Right renal pelvis (tissue), 4 donors: ENCODE measurements at places on chromosomes 2 and 18. TPM values are rescaled to one million over a fixed set of nuclear protein-coding genes. Genes with fewer than 3 reads are reported as not detected.

REG3A gene
- not detected for polyA plus RNA-seq

MATN3 gene
- 4.0 TPM for polyA plus RNA-seq

TRPM8 gene
- polyA plus RNA-seq = not detected

DNAJC5G gene
- polyA plus RNA-seq = 0.55 TPM

ARHGAP25 gene
- 5.2 TPM for polyA plus RNA-seq

OSR1 gene
- 6.3 TPM for polyA plus RNA-seq

NYAP2 gene
- polyA plus RNA-seq = not detected

SERPINB7 gene
- polyA plus RNA-seq = 0.55 TPM

TEX44 gene
- not detected for polyA plus RNA-seq

KCNG2 gene
- 0.15 TPM for polyA plus RNA-seq

AQP12B gene
- polyA plus RNA-seq = 0.18 TPM

DYNAP gene
- polyA plus RNA-seq = not detected

ITM2C gene
- 1,129 TPM for polyA plus RNA-seq

SCN3A gene
- 0.25 TPM for polyA plus RNA-seq

RAB6C gene
- polyA plus RNA-seq = 0.72 TPM

PIEZO2 gene
- 16.8 TPM for polyA plus RNA-seq

DNA sequence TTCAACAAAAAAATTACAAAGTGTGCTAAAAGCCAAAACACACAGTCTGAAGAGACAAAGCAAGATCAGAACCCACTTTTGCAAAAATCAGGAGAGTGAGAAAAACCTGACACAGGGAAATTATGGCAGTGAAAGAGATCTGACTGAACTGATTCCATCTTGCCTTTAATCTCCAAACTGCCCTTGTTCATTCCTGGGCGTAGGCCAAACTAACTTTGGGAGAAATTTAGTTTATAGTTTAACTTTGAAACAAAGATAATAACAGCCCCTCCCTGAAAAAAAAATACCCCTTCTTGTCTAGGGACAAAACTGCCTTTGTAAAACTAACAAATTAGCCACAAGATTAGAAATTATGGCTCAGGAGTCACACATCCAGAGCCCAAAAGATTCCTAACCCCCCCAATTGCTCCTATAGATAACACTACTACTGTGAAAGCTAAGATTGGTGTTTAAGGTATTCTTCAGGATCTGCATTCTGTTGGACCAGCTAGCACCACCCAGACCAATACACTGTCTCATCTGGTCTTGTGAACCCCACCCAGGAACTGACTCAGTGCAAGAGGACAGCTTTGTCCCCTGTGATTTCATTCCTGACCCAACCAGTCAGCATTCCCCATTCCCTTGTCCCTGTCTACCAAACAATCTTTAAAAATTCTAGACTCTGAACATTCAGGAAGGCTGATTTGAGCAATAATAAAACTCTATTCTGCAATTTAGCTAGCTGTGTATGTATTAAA is 226.1 kb upstream of the SH3BP4 start:
- DNase-seq = no peak

GRCh38 chr2:100691846-100692245 is 128.1 kb upstream of the NPAS2 start:
- no peak for DNase-seq

DNA sequence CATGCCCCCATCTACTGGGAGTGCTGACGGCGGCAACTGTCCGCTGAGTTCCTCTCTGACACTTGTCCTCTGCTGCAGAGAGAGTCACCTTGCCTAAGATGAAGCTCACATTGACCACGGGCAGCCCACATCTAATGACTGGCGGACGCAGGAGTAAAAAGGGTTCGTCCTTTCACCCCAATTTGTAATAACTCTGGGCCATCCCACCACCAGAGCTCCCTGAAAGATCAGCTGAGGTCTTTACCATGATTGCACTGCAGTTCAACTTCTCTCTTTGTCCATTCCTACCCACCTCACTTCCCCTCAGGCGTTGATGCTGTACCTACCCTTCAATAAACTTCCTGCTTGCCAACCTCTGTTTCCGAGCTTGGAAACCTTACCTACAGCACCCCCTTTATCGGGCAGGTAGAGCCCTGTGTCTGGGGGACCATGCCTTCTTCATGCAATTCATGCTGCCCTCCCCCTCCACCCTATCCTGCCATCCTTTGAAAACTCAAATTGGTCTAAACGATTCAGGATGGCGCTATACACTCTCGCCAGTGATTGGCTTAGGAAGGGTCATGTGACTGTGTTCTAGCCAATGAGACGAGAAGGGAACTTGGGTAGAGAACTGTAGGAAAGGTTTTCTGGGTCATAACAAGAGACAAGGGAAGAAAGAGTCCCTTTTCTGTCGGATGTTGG is 10.3 kb upstream of the B3GNT2 start:
- no peak for DNase-seq

GRCh38 chr2:101758001-101758400 is 60.5 kb downstream of the MAP4K4 start:
- DNase-seq = no peak

DNA sequence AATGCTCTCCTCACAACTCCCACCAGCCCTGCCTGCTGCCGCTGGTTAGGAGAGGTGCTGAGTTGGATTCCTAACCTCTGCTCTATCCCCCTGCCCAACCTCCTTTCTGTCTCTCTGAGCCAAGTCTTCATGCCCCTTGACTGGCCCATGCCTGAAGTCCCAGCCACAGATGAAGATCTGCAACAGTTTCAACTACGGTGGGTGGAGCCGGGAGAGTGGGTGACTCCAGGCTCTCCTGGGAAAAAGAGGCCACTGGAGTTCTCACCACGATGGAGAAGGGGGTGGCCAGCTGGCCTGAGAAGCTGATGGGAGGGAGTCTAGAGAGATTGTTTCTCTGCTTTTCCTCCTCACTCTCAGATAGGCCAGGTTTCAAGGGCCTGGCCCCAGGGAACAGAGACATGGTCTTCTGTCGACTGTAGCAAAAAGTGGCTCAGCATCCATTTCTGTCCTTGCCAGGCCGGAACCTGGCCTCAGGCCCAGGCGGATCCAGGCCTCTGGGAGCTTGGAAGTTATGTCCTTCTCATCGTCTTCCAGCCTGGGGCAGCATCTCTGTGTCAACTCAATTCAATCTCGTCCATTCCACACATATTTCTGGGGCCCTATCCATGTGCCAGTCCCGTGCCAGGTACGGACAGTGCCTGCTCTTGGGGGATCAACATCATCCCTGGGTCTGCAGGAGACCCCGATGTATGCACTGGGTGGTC is 75.3 kb downstream of the INHBB start:
- DNase-seq = no peak

DNA sequence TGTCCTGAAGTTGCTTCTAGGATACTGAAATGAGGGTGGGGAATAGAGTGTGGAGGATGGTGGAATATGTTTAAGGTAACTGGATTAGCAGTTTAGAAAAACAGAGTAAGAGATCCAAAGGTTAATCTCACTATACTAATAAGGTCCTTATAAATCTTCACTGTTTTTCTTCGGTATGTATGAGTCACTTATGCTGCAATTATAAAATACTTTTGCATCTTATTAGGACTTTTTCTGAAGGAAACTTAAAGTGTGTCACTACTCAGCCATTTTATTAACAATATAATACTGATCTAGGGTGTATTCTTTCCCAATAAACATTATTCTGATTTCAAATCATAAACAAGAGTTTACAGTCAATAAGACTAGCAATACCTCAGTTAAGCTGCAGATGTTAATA is 182.3 kb downstream of the ZNF521 start:
- DNase-seq = no peak

DNA sequence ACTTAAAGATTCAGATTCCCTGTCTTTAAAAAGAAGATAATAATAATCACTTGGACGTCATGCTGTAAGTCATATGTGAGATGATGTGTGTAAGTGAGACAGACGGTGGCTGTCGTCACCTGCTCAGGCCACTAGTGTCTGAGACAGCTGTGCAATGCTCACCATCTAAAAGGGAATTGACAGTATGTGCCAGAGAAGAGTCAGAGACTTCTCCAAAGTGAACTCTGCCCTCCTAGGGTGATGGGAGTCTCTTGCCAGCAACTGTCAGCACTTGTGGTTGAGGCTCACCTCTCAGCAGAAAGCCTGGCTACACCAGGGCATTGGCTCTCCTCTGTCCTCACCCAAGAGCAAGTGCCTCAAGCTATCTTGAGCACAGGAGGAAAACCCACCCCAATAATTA is 131.6 kb upstream of the DNAJC10 start:
- no peak for DNase-seq

DNA sequence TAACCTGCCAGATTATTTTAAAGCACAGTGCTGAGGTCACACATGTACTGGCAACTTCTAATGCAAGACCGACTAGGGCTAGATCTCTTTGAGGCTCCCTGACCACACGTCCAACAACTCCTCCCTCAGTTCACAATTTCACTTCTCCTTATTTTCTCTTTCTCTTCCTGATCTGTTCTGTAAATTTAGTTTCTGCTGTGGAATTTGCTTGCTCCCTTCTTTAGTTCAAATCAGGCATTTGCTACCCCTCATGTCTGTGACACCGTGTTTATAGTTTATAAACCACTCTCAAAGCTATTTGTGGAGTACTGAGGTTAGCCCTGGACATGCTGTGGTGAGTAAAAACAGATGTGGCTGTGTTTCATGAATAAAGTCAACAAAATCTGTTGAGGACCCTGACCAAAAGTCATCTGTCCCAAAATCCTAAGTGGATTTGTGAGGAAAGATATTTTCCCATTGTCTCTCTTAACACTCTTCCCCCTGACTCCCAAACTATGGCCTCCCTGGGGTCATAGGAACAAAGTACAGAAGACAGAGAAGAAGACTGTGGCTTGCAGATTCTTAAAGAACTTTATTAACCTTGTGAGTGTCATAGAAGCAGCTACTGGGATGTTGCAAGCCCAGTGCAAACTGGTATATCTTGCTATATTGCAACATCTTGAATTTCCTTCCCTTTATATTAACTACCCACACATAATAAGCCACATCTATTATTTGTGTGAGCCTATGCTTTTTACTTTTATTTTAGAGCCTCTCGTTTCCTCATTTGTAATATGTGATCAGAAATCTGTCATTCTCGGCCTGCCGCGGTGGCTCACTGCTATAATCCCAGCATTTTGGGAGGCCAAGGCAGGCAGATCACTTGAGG is 3.5 kb upstream of the NAGK start:
- no peak for DNase-seq

- no peak for DNase-seq
Observed at GRCh38 chr2:187853381-187853791, 299.2 kb upstream of the TFPI start.

- DNase-seq = no peak
Observed at GRCh38 chr2:233803292-233803911, 25.3 kb downstream of the MROH2A start.

- no peak for DNase-seq
Observed at GRCh38 chr18:63994783-63995399, 25.0 kb downstream of the SERPINB8 start.

GRCh38 chr2:85547089-85547858 is 8.3 kb downstream of the MAT2A start:
- DNase-seq = no peak

GRCh38 chr18:74497778-74498177 is 1.6 kb downstream of the CNDP2 start:
- peak; percentile 33 for DNase-seq

DNA sequence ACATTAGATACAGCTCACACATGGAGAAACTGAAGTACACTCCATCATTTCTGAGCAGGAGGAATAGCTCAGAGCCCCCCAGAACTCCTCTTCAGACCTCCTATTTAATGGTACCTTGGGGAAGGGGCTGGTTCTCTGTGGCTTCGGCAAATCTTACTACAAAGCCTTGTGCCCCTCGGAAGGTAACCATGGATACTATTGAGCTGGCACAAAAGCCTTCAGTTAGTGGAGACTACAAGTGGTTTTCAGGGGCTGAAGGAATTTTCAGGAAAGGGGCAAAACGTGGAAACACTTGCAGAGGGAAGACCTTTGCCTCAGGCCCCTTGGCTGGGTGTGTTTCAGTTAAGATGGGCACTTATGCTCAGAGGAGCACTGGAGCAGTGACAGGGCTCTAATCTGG is 1.1 kb upstream of the FAM237A start:
- no peak for DNase-seq

DNA sequence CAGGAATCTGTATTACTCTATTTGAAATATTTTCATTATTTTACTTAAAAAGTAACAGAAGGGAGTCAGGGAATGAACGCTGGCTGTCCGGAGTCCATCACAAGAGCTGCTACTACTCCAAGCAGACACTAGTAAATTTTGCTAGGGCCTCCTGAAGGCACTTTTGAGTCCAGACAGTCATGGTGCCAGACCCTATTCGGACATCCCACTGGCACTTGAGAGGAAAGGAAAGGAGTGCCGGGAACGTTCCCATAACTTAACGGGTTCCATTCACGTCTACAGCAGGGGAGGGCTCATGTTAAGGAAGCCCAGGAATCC is 563 bp upstream of the GMCL1 start:
- no peak for DNase-seq

DNA sequence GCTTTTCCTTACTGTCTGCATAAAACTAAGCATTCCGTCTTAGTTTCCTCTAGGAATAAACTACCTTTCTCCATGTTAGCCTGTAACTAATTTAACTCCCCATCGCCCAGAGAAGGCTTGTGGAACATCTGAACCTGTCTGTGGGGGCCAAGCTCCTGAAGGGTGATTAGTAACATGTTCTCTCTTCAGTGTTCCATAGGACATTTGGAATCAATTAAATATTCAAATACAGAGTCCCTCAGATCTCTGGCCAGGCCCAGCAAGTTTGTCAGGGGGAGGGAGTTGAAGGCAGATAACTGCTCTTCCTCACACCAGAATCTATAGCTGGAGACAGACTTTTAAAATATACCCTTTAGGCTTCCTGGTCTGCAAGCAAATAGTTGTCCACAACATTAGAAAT is 8.8 kb downstream of the RDH14 start:
- no peak for DNase-seq

- DNase-seq = peak; percentile 65
Observed at GRCh38 chr2:133780099-133780996, 212.1 kb upstream of the NCKAP5 start.

GRCh38 chr2:17429130-17429529 is 89.1 kb downstream of the RAD51AP2 start:
- DNase-seq = no peak

DNA sequence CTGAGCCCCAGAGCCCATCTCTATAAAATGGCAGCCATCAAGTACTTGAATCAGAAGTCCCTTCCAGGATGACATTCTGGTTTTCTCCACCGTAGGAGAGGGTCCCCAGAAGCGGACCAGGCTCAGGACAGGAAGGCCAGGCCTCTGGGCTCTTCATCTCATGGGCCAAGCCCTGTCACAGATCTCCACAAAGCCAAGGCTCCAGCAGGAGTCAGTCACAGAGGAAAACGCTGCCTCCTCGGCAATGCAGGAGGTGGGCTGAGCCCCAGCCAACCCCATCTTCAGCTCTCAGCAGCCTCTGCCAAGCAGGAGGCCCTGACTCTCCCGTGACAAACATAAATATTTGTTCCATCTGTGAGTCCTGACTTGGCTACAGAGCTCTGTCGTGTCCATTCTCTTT is 39.4 kb upstream of the GPAT2 start:
- no peak for DNase-seq

- peak; percentile 32 for DNase-seq
Observed at GRCh38 chr2:9333591-9334171, 89.6 kb downstream of the ITGB1BP1 start.

DNA sequence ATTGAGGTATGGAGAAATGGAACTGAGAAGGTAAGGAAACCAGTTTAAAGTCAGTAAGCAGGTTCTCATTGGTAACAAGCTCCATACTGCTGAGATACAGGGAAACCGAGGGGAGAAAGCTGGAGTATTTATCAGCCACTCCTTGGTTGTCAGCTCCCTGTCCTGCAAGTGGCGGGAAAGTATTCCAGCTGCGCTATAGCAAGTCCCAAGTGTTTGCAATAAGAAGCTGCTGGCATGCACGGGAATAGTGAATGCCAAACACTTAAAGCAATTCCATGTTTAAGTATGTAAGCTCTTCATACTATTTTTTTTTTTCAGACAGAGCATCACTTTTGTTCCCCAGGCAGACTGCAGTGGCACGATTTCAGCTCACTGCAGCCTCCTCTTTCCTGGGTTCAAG is 1601.1 kb downstream of the SUCLG1 start:
- no peak for DNase-seq
